ENCODE measurements at places on chromosomes 13 and 19. TPM values are rescaled to one million over a fixed set of nuclear protein-coding genes. Genes with fewer than 3 reads are reported as not detected.

B3GNT8 gene
- 11.1 TPM for polyA plus RNA-seq

ZNF471 gene
- 0.09 TPM for polyA plus RNA-seq

ATXN8OS gene
- polyA plus RNA-seq, result not detected

C1QTNF9 gene
- polyA plus RNA-seq, result not detected

NXNL1 gene
- not detected for polyA plus RNA-seq

ADPRHL1 gene
- polyA plus RNA-seq, result 0.56 TPM

FCHO1 gene
- polyA plus RNA-seq, result 23.0 TPM

TTYH1 gene
- not detected for polyA plus RNA-seq

LIG1 gene
- 24.1 TPM for polyA plus RNA-seq

ZNF442 gene
- 1.1 TPM for polyA plus RNA-seq

ZNF628 gene
- 0.36 TPM for polyA plus RNA-seq

TGFBR3L gene
- polyA plus RNA-seq, result 1.3 TPM

NBEA gene
- polyA plus RNA-seq, result 0.14 TPM

RUBCNL gene
- polyA plus RNA-seq, result not detected

SIGLEC5 gene
- polyA plus RNA-seq, result not detected

CLEC4M gene
- not detected for polyA plus RNA-seq

WTIP gene
- not detected for polyA plus RNA-seq

STOML3 gene
- polyA plus RNA-seq, result not detected

FRY gene
- polyA plus RNA-seq, result 1.5 TPM

KLF1 gene
- not detected for polyA plus RNA-seq

FFAR2 gene
- polyA plus RNA-seq, result not detected

OXGR1 gene
- polyA plus RNA-seq, result not detected

COL5A3 gene
- polyA plus RNA-seq, result 0.23 TPM

LAMP1 gene
- 36.6 TPM for polyA plus RNA-seq

KASH5 gene
- polyA plus RNA-seq, result not detected

PSG11 gene
- not detected for polyA plus RNA-seq

KLK12 gene
- polyA plus RNA-seq, result not detected

ARHGEF18 gene
- 9.6 TPM for polyA plus RNA-seq

SHC2 gene
- not detected for polyA plus RNA-seq

MTMR6 gene
- polyA plus RNA-seq, result 15.0 TPM

DNM2 gene
- polyA plus RNA-seq, result 105 TPM

FXYD1 gene
- 0.79 TPM for polyA plus RNA-seq

ERICH6B gene
- polyA plus RNA-seq, result not detected

UPF3A gene
- 41.4 TPM for polyA plus RNA-seq

CGB5 gene
- polyA plus RNA-seq, result not detected

OR4F17 gene
- polyA plus RNA-seq, result not detected

LGALS4 gene
- 0.44 TPM for polyA plus RNA-seq

POGLUT2 gene
- 2.5 TPM for polyA plus RNA-seq

KIRREL2 gene
- polyA plus RNA-seq, result not detected

FBN3 gene
- not detected for polyA plus RNA-seq

TMEM59L gene
- not detected for polyA plus RNA-seq

VSTM2B gene
- not detected for polyA plus RNA-seq

SERPINE3 gene
- polyA plus RNA-seq, result not detected

ZNF573 gene
- 14.2 TPM for polyA plus RNA-seq

TNFSF13B gene
- polyA plus RNA-seq, result 10.7 TPM

UQCRFS1 gene
- polyA plus RNA-seq, result 64.7 TPM

PSG1 gene
- polyA plus RNA-seq, result not detected

IGFL1 gene
- polyA plus RNA-seq, result not detected

ATP4A gene
- polyA plus RNA-seq, result not detected
